ENCODE measurements at places on chromosomes 7 and 10. TPM values are rescaled to one million over a fixed set of nuclear protein-coding genes. Genes with fewer than 3 reads are reported as not detected.
A peak's percentile ranks its signal among the peaks of the same experiment; 100 is the strongest.

DNA sequence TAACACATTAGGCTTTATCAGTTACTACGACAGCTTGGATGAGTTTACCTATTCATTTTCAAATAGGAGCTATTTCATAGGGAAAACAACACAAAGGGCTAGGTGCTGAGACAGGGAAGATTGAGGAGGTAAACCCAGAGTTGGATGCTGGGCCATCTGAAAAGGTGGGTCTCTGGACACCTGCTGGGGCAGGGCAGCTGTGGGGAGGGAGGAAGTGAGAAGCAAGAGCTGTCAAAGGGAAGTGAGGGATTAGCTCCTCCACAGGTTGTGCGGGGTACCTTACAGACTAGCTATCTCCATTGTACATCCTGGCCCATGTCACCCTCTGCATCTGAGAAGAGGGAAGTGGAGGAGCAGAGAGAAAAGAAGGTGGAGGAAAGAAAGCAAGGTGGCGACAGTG, 48.9 kb downstream of the BLNK start:
- no peak for DNase-seq

- DNase-seq, result no peak
Observed at GRCh38 chr7:145557805-145558204, 558.8 kb upstream of the CNTNAP2 start.

DNA sequence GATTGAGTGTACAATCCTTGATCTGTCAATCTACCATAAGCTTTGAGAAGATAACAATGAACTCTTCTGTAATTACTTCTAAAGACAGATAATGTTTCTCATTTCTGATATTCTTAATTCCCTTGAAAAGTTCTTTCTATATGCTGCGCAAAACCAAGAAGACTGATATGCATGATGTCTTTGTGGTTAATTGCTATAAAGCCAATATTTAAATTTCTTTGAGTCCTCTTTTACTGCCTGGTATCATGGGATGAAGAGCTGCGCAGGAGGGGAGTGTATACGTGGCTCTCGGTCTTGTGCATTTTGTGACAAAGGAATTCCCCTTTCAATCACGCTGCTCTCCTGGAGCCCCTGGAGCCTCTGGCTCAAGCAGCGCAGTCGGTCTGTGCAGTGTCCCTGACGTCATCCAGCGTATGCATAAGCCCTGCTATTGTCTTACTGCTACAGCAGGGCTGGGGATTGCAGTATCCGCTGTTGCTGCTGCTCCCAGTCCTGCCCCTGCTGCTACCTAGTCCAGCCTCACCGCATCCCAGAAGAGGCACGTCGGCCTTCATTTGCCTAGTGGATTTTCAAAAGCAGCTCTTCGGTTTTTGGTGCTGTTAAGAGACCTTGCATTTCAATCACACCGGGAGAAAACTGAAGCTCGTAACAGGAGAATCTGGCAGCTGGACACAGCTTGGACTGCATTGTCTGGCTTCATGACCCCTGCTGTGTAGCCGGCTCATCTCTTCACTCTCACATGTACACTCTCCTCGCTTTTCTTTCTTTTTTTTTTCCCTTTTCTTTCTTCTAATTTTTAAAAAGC, 66.7 kb downstream of the ST7 start:
- peak; percentile 91 for DNase-seq

LRMDA gene
- 4.1 TPM for polyA plus RNA-seq

NEURL1 gene
- polyA plus RNA-seq, result 30.3 TPM

Data from muscle of arm (tissue), 14 donors.